ENCODE measurements at places on chromosomes 13 and 19. TPM values are rescaled to one million over a fixed set of nuclear protein-coding genes. Genes with fewer than 3 reads are reported as not detected.

The KLK2 gene
- polyA plus RNA-seq = 0.40 TPM

The HCN2 gene
- polyA plus RNA-seq = 0.32 TPM

The ITPKC gene
- polyA plus RNA-seq = 9.9 TPM

The RTBDN gene
- polyA plus RNA-seq = not detected

The SLC6A16 gene
- 1.0 TPM for polyA plus RNA-seq

The HCST gene
- 4.7 TPM for polyA plus RNA-seq

The GFY gene
- polyA plus RNA-seq = 0.09 TPM

The INSR gene
- polyA plus RNA-seq = 15.8 TPM

The MISP gene
- 0.19 TPM for polyA plus RNA-seq

The NLRP8 gene
- polyA plus RNA-seq = not detected

The ADGRL1 gene
- polyA plus RNA-seq = 14.6 TPM

The DCT gene
- polyA plus RNA-seq = 0.18 TPM

The IRGC gene
- not detected for polyA plus RNA-seq
